ENCODE measurements at places on chromosomes 16 and 17. TPM values are rescaled to one million over a fixed set of nuclear protein-coding genes. Genes with fewer than 3 reads are reported as not detected.

GRCh38 chr17:44584443-44584842 lies 27.2 kb downstream of the FZD2 start:
- DNase-seq, result no peak

The TRPV3 gene
- total RNA-seq, result 5.1 TPM

- no peak for DNase-seq
Observed at GRCh38 chr17:40437095-40437732, 6.0 kb upstream of the IGFBP4 start.

The CLEC3A gene
- total RNA-seq, result 16.8 TPM

The KRTAP1-1 gene
- not detected for total RNA-seq

- DNase-seq, result no peak
Observed at GRCh38 chr17:47831934-47832327, 461 bp downstream of the LRRC46 start.

The KRTAP4-6 gene
- total RNA-seq, result not detected

The ACSM2A gene
- total RNA-seq, result not detected

The SLFN12 gene
- 35.3 TPM for total RNA-seq

The GRIN2A gene
- total RNA-seq, result 0.21 TPM

- no peak for DNase-seq
Observed at GRCh38 chr17:50675190-50675589, 32.5 kb downstream of the ANKRD40 start.

DNA sequence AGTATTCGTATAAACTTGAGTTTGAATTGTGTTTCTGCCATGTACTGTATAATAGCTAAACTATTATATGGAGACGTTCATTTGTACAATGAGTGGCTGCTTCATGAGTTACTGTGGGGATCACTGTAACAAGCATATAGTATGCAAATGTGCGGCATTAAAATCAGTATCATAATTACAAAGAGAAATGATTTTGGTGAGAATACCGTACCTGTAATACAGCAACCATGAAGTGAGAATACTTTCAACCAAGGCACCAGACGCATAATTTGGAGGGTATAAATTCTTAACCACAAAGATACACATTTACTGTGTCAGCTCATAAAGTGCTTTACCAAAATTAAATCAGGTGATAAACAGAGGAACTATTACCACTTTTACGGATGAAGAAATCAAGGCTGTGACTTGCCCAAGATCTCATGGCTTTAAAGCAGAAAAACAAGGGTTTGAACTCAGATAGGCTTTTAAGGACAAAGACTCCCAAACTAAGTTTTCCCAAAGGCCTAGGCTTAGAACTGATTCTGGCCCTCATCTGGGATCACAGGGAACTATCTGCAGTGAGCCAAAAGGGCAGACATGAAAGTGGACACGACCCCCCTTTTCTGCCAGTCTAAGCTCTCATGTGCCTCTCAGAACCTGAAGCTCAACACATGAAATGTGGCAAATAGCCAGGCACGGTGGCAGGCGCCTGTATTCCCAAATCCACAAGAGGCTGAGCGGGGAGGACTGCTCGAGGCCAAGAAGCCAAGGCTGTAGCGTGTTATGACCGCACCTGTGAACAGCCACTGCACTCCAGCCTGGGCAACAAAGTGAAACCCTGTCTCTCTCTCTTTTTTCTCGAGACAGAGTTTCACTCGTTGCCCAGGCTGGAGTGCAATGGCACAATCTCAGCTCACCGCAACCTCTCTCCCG lies 6.4 kb downstream of the RPS15A start:
- DNase-seq, result no peak

- DNase-seq, result no peak
Observed at GRCh38 chr17:14214271-14214670, 22.4 kb downstream of the CDRT15 start.

DNA sequence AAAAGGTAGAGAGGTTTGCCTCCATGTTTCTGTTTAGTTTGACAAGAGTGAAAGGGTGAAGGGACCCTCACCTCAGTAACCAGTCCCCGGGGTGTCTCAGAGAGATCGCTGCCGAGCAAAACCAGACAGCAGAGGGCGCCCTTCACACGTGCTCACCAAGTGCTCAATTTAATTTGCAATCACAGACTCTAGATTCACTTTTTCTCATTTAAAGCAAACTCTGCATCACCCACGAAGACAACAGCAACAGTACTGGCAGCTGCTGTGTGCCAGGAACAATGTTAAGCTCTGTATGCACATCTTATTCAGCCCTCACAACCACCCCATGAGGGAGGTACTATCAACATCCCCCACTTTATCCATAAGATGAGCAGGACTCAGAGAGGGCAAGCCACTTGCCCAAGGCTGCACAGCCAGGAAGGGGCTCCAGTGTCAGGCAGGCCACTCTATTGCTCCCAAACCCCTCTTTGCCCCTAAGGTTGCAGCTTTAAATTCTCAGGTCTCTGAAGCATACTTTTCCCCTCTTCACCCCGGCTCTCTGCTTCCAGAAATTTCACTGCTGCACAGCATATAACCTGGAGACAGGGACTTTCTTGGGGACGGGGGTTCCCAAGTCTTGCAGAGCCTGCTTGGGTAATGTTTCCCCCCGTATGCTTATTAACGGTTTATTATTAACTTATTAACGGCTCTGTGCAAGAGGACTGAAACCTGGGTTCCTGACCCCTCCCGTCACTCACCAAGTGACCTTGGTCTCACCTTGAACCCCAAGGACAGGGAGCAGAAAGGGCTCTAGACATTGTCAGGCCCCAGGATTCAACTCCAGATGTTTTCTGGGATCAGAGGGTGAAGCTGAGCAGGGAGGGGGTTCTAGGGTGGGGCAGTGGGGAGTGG lies 70.9 kb downstream of the CNGB1 start:
- no peak for DNase-seq

The KIF18B gene
- 2.5 TPM for total RNA-seq

GRCh38 chr16:78638371-78638770 lies 538.9 kb downstream of the WWOX start:
- no peak for DNase-seq

DNA sequence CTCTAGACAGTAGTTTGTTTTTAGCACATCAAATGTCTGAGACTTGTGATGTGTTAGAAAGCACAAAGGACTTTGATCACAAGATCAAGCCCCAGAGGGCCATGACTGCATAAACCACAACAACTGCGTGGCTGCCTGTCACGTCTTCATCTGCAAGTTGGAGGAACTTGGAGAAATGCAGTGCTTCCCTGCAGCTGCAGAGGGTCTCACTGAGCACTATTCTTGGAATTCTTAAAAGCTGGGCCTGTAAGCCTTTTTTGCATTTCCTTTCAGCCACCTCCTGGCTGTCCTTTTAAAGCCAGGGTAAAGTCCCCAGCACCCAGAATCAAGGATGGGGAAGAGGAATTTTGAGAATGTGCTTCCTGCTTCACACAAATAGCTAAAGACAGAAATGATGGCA lies 431.3 kb downstream of the MAF start:
- no peak for DNase-seq

- no peak for DNase-seq
Observed at GRCh38 chr16:69732101-69732500, 5.7 kb upstream of the NQO1 start.

DNA sequence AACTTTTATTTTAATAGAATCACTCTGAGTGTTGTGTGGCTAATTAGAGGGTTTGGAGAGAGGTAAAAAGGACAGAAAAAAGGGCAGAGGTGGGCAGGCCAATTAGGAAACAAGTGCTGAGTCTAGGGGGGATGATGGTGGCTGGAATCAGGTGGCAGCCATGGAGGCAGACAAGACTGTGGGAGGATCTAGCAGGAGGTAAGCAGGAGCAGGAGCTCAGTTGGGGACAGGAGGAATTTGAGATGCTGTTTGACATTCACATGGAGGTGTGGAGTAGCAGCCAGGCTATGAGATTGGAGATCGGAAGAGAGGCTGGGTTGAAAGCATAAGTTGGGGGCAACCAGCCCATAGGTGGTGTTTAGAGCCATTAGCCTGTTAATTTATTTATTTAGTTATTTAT lies 3.7 kb upstream of the MT4 start:
- DNase-seq, result no peak

- no peak for DNase-seq
Observed at GRCh38 chr17:60142872-60143499, 6.8 kb upstream of the CA4 start.

The FHOD1 gene
- 7.5 TPM for total RNA-seq

GRCh38 chr17:59257101-59257500 lies 36.8 kb downstream of the GDPD1 start:
- DNase-seq, result no peak

The CXCL16 gene
- 3.2 TPM for total RNA-seq

GRCh38 chr17:51461578-51462004 lies 201.2 kb downstream of the UTP18 start:
- DNase-seq, result no peak

The MYH3 gene
- 227 TPM for total RNA-seq

DNA sequence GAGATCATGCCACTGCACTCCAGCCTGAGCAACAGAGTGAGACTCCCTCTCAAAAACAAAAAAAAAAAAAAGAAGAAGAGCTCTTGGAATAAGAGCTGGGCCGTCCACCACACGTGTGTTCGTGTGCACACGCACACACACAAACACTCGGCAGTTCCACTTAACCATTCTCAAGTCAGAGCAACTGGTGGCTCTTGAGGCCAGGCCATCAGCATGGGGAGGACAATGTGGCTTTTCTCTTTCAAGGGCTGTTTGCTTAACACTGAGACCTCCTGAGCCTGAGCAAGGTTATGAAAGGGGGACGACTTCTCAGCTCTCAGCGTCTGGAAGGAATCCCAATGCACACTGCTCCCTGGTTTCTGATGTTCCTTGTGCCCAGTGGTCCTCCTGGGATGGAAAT lies 444.9 kb downstream of the SOX9 start:
- no peak for DNase-seq

- no peak for DNase-seq
Observed at GRCh38 chr16:14283786-14284185, 212.7 kb downstream of the MRTFB start.

GRCh38 chr17:47883589-47884426 lies 12.2 kb upstream of the SP2 start:
- DNase-seq, result no peak

GRCh38 chr17:3693829-3694231 lies 2.1 kb downstream of the P2RX5 start:
- no peak for DNase-seq

DNA sequence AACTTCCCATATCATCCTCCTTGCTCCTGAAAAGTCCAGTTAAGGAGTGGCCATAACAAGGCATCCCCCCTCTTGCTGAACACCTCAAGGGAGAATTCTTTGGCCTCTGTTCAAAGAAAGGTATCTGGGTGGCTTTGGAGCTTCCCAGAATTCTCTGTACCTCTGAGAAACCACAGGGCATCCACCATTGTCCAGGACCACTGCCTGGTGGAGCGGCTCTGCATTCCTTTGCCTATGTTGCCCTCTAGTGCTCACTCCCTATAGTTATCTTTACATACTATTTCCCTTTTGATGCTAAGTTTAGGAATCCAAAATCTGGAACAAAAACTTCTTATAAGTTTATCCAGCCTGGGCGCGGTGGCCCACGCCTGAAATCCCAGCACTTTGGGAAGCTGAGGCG lies 30.3 kb downstream of the CHD9NB start:
- DNase-seq, result no peak

DNA sequence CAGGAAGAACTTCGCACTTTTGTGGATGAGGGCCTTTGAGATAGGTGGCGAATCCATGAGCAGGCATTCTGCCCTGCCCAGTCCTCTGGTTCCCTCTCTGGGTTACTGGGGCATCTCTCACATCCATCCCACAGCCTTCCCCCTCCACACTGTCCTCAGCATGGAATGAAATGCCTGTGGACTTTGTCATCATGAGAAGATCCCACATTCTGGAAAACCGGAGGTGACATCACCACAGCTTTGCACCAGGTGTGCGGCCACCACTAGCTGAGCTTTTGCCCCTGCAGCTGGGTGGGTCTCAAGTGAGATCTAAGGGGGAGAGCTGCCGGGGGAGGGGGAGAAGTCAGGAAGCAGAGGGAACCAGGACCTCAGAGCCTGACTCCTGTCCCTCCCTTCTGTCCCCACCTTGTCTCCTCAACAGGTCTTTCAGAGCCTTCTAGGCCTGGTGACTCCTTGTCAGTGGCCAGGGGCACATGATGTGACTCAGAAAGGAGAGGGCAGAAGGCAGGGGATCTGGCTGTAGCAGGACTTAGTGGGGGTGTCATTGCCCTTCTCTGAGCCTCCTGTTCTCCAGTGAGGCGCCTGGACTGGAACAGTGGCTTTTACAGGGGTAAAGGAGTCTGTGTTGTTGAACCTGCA lies 40.0 kb upstream of the DLX4 start:
- no peak for DNase-seq

- no peak for DNase-seq
Observed at GRCh38 chr17:28405632-28406472, at the start of gene SLC46A1. Gene SLC46A1, minus strand, starts transcription at chr17:28406212. Its CDS starts 98 bp downstream, at chr17:28406114.

- DNase-seq, result no peak
Observed at GRCh38 chr17:79892457-79893241, 53.4 kb upstream of the CBX4 start.

DNA sequence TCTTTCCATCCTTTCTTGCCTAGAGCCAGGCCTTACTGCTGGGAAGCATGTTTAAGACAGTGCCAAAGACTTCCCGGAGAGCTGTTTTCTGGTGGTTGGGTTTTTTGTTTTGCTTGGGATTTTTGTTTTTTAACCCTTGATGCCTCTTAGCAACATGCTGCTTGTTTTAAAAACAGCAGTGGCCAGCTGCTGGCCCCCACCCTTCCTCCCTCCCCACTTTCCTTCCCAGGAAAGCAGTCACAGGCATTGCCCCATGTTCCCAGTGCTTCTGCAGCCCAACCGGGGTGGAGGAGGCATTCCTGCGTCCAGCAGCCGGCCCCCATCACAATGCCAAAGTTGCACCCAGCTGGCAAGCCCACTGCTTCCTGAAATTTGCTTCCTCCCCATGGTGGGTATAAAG lies 12.6 kb downstream of the TMEM132E start:
- no peak for DNase-seq

The FOXF1 gene
- 28.9 TPM for total RNA-seq

DNA sequence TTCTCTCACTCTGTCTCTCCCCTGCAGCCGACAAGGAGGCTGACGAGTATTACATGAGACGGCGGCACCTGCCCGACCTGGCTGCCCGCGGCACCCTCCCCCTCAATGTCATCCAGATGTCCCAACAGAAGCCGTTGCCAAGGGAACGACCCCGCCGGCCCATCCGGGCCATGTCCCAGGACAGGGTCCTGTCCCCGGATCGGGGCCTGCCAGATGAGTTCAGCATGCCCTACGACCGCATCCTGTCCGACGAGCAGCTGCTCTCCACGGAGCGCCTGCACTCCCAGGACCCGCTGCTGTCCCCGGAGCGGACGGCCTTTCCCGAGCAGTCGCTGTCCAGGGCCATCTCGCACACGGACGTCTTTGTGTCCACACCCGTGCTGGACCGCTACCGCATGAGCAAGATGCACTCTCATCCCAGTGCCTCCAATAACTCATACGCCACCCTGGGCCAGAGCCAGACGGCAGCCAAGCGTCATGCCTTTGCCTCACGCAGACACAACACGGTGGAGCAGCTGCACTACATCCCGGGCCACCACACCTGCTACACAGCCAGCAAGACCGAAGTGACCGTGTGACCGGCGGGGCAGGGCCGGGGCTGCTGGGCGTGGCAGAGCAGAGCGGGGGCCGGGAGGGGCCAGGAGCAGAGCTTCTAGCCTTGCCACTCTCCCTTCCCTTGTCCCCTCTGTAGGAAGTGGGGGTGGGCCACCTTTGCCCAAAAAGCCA lies 40.4 kb upstream of the DNAH9 start:
- no peak for DNase-seq

All from urinary bladder (tissue), 4 donors.